ENCODE measurements at places on chromosomes 4 and X. TPM values are rescaled to one million over a fixed set of nuclear protein-coding genes. Genes with fewer than 3 reads are reported as not detected.

GRCh38 chr4:169293343-169294176 lies 22.8 kb upstream of the SH3RF1 start:
- peak; percentile 23 for DNase-seq

DNA sequence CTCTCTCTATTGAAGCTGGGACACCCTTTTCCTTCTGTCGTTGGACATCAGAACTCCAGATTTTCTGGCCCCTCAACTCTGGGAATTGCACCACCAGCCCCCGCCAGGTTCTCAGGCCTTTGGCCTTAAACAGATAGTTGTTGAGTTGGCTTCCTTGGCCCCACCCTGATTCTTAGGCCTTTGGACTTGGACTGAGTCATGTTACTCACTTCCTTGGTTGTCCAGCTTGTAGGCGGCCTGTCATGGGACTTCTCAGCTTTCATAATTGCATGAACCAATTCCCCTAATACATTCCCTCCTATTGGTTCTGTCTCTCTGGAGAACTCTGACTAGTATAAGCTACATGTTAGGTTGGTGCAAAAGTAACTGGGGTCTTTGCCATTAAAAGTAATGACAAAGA lies 195.7 kb downstream of the GPAT3 start:
- DNase-seq: no peak

DNA sequence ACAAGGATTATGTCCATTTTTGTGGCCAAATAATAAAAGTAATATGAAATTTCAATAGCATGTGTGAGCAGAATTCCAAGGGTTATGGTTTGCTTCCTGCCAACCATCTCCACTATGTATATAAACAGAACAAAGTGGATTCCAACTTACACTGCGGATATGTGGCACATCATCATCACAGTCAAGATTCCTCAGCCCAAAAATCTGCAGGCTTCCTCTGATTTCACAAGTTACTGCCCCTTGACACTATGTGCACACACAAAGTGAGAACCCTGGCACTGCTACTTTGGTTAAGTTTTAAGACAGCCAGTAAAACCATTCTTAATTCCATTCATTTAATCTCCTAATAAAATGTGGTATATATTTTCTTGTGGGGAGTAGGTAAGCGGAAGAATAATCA lies 76.4 kb downstream of the LEF1 start:
- no peak for DNase-seq

GRCh38 chr4:37073226-37073840 lies 171.2 kb upstream of the NWD2 start:
- no peak for DNase-seq

ZNF630 gene
- total RNA-seq: 6.4 TPM

FAM149A gene
- total RNA-seq: 13.6 TPM
